ENCODE measurements at places on chromosomes 12 and 14.

DNA sequence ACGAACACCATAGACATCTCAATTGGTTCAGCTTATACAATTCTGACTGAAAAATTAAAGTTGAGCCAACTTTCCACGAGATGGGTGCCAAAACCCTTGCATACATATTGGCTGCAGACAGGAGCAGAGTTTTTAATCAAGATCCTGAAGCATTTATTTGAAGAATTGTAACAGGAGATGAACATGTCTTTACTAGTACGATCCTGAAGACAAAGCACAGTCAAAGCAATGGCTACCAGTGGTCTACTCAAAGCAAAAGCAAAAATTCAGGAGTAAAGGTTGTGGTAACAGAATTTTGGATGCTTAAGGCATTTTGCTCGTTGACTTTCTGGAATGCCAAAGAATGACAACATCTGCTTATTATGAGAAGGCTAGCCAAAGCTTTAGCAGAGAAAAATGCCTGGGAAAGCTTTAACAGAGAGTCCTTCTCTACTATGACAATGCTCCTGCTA lies 20.7 kb downstream of the ZDHHC17 start:
- DNase-seq, result no peak

DNA sequence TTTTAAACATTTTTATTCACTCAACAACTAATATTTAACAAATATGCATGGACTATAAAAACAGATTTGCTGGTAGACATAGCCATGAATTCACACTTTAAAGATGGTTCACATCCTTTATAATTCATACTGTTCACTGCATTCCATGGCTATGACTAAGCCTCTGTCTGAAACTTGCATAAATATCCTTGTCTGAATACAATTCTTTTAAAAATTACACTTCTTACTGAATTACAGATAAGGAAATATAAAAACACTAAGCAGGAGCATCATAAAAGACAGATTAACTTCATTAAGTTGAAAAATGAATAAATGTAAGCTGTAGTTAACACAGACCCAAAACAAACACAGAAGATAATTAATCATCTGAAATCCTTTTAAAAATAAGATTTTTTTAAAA lies 53.8 kb downstream of the GXYLT1 start:
- DNase-seq, result no peak

DNA sequence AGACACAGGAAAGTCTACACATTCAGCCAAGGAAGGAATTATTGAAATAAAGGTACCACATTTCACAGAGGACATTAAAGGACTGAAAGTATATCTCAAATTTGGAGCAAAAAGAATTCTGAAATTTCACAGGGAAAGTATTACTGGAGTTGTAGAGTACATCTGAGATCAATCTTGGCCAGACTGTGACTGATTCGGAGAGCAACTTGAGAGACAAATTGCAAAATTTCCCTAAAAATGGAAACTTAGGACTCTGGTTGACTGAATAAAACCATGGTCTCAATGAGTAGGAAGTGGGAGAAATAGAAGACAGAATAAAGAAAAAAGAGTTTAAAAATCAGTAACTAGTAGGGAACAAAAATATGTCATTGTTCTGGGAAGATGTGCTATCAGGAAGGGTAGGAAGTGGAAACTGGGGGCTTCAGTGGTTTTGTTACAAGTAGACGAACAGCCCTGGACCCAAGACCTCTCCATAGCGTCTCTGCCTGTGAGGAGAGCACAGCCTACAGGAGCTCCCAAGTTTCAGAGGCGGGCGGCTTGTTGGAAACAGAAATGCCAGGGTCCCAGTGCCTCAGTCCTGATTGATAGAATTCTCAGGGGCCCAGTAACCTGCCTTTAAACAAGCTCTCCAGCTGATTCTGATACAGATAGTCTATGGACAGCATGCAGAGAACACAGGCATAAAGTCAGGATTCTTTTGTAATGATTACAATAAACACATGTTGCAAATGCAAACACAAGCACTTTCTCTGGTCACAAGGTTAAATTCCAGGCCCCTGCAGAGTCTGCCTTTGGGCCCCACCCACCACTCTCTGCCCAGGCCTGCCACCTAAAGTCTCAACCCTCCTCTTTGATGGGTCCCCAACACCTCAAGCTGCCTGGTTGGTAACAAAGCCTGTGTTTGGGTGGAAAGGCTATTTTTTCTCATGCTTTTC lies 63.1 kb downstream of the BBS10 start:
- no peak for DNase-seq

DNA sequence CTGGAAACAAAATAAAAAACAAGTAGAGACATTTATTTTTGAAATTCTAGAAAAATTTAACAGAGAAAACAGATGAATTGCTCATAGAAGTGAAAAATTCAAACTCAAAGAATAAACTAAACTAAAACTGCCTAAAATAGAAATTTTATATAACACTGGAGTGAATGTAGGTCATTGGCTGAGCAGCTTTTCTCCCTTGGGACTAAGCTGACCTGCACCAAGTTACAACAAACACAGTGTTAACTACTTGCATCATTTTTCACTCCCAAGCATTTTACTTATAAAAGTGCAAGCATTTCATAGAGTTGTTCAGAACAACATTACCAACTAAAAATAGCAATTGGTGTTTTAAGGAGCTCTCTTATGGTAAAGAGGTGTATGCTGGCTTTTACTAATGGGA lies 298.1 kb downstream of the MED13L start:
- no peak for DNase-seq

- no peak for DNase-seq
These were observed 337.7 kb downstream of the TMEM121 start for GRCh38 chr14:105864116-105864515.

DNA sequence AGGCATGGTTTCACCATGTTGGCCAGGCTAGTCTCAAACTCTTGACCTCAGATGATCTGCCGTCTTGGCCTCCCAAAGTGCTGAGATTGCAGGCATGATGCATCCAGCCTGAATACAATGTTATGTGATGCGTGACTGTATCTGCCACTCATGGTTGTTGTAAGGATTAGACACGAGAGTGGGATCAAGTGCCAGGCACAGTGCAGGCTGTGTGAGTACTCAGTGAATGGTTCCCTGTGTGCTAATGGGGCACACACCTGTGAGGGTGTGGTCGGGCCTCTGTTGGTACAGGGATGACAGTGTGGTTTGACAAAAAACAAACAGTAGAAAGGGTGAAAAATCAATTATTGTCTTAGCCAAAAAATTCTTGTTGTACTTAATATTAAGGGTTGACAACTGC lies 61.8 kb downstream of the TECPR2 start:
- no peak for DNase-seq

DNA sequence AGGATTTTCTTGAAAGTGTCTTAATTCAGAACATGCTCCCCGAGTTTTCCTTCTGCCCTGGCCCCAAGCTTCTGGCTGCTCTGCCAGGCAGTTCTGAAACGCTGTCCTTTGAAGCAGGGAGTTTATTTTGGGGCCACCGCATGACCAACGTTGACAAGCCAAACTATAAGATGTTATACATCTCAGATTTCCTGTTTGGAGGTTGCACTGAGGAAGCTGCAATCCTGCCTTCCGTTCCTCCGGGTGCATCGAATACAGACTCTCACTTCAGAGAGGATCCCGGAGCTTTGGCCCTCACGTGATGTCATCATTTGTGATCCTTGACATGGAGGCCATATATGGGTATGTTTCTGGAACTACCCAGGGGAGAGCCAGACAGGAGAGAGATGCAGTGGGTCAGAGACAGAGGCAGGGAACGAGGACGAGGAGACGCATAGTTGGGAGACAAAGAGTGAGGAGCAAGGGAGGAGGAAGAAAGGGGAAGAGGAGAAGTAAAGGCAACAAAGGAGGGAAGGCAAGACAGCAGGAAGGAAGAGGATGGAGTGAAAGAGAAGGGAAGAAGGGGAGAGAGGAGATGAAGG lies at the start of gene ASB2:
Gene ASB2 (minus strand): TSS at position 94 of the 581 bp plus-strand sequence. CDS start 12,031 bp downstream, outside the sequence.
- DNase-seq, result no peak

DNA sequence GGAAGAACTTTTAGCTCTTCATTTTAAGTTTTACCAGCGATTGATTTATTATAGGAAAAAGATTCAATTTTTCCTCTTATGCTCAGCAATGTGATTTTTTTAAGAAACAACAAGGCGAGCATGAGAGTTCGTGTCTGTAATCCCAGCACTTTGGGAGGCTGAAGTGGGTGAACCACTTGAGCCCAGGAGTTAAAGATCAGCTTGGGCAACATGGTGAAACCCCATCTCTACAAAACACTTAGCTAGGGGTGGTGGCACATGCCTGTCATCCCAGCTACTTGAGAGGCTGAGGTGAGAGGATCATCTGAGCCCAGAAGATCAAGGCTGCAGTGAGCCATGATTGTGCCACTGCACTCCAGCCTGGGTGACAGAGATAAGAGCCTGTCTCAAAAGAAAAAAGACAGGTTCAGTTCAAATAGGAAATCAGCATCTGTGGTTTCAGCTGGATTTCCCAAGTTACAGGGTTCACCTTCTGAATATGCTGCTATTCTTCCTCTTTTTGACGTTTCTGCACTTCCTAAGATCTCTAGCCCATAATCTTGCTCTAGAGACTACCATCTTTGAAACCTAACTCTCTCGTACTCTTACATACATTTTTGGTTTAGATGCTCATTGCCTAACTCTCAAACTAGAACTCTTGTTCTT lies 274.7 kb downstream of the SEC23A start:
- DNase-seq, result no peak

DNA sequence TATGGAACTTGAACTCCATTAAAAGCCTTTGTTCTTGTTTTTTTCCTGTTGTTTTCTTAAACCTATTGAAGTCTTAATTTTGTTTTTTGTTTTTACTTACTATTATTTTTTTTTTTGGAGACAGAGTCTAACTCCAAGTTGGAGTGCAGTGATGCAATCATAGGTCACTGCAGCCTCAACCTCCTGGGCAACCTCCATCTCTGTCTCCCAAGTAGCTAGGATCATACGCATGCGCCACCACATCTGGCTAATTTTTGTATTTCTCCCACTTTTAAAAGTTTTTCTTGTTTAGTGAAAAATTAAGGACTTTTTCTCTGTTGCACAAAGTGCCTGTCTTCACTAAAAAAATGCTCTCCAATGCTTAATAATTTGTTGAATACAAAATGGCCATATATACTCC lies 76.2 kb downstream of the SCN8A start:
- no peak for DNase-seq

GRCh38 chr12:128910629-128911028 lies 57.4 kb downstream of the GLT1D1 start:
- no peak for DNase-seq

- no peak for DNase-seq
These were observed 274.1 kb downstream of the ADAMTS20 start for GRCh38 chr12:43277651-43278540.

GRCh38 chr14:69615496-69616407 lies 4.4 kb downstream of the SUSD6 start:
- DNase-seq, result no peak

GRCh38 chr12:102539651-102540553 lies 59.5 kb upstream of the IGF1 start:
- no peak for DNase-seq

DNA sequence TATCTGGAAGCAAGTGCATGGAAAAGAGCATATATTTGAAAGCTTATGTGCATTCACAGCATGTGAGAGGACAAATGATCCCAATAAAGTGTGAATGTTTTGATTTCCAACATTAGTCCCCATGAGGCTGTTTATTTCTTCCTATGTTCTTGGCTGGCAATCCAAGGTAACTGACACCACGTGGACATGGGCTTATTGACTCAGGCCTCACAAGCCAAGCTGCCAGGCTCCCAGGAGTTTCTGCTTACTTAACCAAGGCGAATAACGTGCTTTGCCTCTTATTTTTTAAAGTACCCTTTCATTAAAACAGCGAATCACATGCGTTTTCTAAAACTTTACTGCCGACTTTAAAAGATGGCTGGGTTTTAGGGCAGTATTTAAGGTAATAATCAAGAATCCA lies 441.7 kb downstream of the FUT8 start:
- DNase-seq, result no peak

DNA sequence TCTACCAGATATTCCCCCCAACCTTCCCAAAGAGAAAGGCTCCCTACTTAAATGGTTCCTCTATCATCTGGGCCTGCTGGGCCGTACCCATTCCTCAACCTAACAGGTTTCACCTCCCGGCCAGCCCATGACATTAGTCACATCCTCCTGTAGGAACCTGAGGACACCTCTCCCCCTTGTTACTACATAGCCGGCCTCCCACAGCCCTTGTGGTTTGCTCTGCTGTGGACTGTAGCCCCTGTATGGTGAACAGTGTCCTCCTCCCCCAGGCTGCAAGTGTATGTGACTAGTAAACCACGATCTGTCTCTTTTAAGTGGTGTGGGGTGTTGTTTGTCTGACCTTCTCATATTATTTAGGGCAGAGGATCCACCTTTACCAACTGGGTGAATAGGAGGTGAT lies 371.7 kb downstream of the RGS6 start:
- DNase-seq, result no peak

DNA sequence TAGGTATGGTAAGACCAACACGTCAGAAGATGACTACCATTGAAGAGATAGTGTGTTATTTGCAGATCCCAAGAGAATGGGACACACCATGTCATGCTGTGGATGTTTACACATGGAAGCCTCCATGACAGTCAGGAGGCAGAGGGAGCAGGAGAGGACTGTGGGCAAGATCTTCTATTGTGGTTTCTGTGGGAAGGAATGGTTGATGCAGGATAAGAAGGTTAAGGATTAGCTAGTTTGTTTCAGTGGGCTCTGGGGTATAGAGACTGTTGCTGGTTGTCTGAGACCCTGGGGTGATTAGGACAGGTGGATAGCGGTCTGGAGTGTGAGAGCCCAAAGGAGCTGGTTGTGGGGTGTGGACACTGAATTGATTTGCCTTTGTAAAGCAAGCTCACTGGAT lies 23.3 kb downstream of the TAS2R7 start:
- DNase-seq, result no peak

- DNase-seq, result no peak
These were observed 272.5 kb downstream of the C12orf50 start for GRCh38 chr12:87756721-87757120.

DNA sequence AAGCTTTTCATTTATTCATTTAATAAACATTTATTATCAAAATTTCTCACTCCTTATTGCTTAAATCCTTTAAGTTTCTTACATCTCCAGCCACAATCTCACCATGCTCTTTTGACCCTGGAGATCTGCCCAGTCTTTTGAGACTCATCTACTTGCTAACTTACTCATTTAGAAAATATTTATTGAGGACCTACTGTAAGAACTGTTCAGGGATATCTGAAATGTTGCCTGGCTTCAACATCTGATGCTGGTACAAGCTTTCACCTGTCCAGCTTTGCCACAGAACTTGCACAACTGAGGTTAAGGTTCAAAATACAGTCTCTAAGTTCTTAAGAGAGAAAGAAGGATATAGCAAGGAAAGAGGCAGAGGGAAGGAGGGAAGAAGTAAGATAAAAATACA lies 17.5 kb upstream of the GXYLT1 start:
- DNase-seq, result no peak

- DNase-seq, result no peak
These were observed 20.5 kb downstream of the SARNP start for GRCh38 chr12:55797068-55797467.

GRCh38 chr12:63841571-63841970 lies 2.9 kb upstream of the SRGAP1 start:
- no peak for DNase-seq

Measured in activated naive CD8-positive, alpha-beta T cell treated with anti-CD3 and anti-CD28 coated beads, Interleukin-2, amount 50 U/mL, for 16 hours (primary cell).